Naive thymus-derived CD4-positive, alpha-beta T cell (primary cell): ENCODE measurements at places on chromosomes 16 and 17.

DNA sequence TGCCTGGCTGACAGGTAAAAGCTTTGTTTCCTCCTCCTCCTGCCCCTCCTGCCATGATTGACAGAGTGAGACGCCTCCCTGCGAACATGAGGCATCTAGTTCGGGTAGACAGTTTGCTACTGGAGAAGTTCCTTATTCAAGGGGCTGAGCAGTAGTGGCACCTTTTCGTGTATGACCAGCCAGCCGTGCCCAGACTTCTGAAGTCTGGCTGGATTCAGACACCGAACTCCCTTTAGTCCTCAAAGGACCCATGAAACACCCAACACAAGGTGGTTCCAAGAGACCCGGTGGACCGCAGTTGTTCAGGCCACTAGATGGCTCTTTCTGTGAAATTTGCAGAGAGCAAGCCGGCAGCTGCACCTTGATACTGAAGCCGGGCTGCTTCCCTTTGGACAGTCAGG, 192.8 kb downstream of the XYLT1 start:
- no peak overlapping the region for H3K27ac ChIP-seq
- no peak overlapping the region for H3K4me3 ChIP-seq
- H3K27me3 ChIP-seq = no peaks in the 10 kb centered on the region
- DNase-seq = no peak
- no peaks in the 10 kb centered on the region for H3K4me1 ChIP-seq
- H3K36me3 ChIP-seq = no peaks in the 10 kb centered on the region

GRCh38 chr17:34519282-34519681, 60.1 kb upstream of the TMEM132E start:
- no peaks in the 10 kb centered on the region for H3K4me1 ChIP-seq
- H3K27ac ChIP-seq = no peak overlapping the region
- no peaks in the 10 kb centered on the region for H3K27me3 ChIP-seq
- H3K4me3 ChIP-seq = no peak overlapping the region
- DNase-seq = no peak

- no peak overlapping the region for H3K4me3 ChIP-seq
- H3K4me1 ChIP-seq = no peaks in the 10 kb centered on the region
- H3K36me3 ChIP-seq = no peaks in the 10 kb centered on the region
- H3K27ac ChIP-seq = no peak overlapping the region
These were observed 91.2 kb upstream of the CREBBP start for GRCh38 chr16:3971706-3972105.

DNA sequence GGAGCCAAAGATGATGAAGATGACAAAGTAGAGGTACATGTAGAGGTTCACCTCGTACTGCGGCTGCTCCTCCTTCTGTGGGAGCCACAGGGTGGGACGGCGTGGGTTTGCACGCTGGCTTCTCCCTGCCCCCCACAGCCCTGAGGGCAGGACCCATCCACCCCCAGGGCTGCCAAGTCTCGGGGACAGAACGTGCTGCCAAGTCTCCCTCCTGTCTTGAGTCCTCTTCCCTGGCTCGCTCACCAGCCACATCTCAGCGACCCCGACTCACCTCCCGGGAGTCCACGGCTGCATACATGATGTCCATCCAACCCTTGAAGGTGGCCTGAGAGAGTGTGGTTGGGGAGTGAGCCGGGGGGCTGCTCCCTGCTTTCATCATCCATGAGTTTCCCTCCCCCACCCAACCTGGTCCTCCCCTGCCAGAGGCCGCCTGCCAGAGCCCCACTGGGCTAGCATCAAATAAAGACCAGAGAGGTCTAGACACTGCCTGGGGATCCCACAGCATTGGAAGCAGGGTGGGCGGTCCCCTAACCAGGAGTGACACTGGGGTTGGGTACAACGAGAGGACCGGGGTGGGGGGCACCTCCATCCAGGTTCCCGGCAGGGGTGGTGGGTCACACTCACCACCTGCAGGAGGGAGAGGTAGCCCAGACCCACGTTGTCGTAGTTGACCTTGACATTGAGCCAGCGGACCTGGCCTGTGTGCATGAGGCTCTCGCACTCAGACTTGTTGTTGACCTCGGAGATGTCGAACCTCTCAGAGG, 12.8 kb upstream of the CD79B start:
- H3K4me1 ChIP-seq = peaks cover 17% of the 10 kb centered on the region
- no peaks in the 10 kb centered on the region for H3K36me3 ChIP-seq
- H3K4me3 ChIP-seq = no peak overlapping the region

GRCh38 chr17:42918902-42919521, 18.4 kb downstream of the G6PC1 start:
- H3K4me1 ChIP-seq = no peaks in the 10 kb centered on the region
- H3K4me3 ChIP-seq = no peak overlapping the region
- H3K36me3 ChIP-seq = no peaks in the 10 kb centered on the region
- H3K27me3 ChIP-seq = no peaks in the 10 kb centered on the region
- H3K27ac ChIP-seq = no peak overlapping the region
- DNase-seq = no peak
